ENCODE measurements at places on chromosomes 11 and 22.

GRCh38 chr11:79412761-79413160 lies 28.1 kb downstream of the TENM4 start:
- DNase-seq, result no peak

DNA sequence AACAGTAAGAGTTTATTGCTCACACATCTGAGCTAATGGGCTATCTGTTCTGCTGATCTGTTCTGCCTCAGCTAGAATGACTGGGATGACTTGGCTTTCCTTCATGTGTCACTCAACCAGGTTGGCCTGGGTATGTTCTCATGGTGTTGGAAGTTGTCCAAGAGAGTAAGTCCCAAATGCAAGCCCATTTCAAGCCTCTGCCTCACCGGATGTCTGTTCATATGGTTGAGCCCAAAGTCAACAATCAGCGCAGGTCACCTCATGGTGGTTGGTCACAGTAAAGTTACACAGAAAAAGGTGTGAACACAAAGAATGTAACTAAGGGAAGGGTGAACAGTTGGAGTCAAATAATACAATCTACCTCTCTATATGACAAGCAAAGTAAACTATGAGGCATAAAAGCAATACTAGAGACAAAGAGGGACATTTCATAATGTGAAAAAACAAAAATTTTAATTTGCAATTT lies 1.9 kb downstream of the GDPD4 start:
- DNase-seq, result no peak

DNA sequence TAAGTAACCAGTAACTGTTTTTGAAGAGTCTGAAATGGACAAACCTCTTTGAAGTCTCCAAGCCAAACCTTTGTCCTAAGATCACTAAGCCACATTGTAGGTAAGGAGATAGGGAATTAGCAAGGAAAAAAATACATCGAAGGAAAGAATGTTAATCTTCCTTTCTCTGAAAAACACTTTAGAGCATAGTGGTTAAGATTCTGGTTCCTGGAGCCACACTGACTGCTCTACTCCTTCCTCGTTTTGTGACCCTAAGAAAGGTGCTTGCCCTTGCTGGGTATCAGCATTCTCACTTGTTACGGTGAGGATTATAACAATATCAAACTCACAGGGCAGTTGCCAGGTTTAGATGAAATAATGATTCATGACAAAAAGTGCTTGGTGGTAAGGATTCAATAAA lies 104.0 kb downstream of the SIK3 start:
- DNase-seq, result no peak

GRCh38 chr11:108364159-108364558 lies 103.2 kb downstream of the C11orf65 start:
- no peak for DNase-seq

- no peak for DNase-seq
Measured at GRCh38 chr11:76642341-76642740, 28.2 kb downstream of the LRRC32 start.

GRCh38 chr11:66619080-66619554 lies 2.7 kb downstream of the RBM14 start:
- DNase-seq, result no peak

DNA sequence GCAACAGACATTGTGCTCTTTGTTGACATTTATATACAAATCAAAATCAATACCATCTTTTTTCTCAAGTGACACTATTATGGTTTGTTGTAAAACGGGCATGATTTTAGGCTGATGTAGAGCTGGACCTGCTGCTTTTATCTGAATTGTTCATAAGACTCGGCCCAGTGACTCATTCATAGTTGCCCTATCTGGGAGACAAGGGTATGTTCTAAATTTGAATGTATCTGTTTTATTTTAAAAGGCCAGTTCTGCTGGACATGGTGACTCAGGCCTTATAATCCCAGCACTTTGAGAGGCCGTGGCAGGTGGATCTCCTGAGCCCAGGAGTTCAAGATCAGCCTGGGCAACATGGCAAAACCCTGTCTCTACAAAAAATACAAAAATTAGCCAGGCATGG lies 39.3 kb downstream of the CEP295 start:
- DNase-seq, result no peak

DNA sequence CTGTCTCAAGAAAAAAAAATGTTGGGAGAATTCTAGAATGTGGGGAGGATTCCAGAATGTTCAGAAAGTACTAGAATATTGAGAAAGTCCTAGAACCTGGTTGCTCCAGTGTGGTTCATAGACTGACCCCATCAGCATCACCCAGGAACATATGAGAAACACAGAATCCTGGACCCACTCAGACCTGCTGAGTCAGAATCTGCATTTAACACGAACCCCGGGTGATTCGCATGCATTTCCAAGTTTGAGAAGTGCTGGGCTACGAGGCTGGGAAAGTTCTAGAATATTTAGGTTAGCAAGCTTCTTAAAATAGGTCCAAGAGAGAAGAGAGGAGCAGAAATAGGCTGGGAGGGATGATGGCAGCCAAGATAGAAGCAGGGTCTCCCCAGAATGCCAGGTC lies 6.4 kb downstream of the C1QTNF6 start:
- no peak for DNase-seq

- no peak for DNase-seq
Measured at GRCh38 chr11:104736502-104736901, 161.8 kb downstream of the CASP12 start.
